ENCODE measurements at places on chromosomes 12 and 14. TPM values are rescaled to one million over a fixed set of nuclear protein-coding genes. Genes with fewer than 3 reads are reported as not detected.

The LRRC43 gene
- 5.2 TPM for total RNA-seq

The HCAR2 gene
- total RNA-seq, result not detected

GRCh38 chr14:70697701-70698100, 56.0 kb downstream of the TTC9 start:
- no peaks in the 10 kb centered on the region for H3K36me3 ChIP-seq
- H3K4me3 ChIP-seq, result no peak overlapping the region
- no peak overlapping the region for H3K27ac ChIP-seq
- no peaks in the 10 kb centered on the region for H3K27me3 ChIP-seq
- no peak for DNase-seq

DNA sequence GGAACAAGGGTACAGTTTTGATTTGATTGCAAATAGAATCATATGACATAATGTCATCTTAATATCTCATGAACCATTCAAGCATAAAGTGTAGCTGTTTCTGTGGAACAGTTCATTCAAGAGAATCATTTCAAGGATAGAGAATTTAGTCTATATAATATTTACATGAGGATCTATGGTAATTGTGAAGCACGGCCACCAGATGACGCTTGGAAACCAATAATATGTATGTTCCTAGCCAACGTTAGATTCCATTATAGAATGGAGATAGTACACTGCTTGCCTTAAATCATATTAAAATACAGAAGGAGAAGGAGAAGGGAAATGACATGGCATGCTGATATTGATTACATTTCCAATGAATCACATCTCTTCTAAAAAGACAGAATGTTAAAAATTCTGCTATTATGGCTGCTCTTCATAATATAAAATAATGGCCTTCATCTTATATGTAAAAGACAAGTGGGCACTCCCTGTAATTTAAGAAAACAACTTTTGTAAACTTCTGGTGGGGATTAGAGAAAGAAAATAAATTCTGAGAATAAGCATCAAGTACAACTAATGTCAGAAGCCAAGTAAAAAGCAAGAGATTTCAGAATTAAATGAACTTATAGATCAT, 351.0 kb downstream of the NAV3 start:
- no peaks in the 10 kb centered on the region for H3K27me3 ChIP-seq
- H3K27ac ChIP-seq, result no peak overlapping the region
- DNase-seq, result peak; percentile 36
- no peaks in the 10 kb centered on the region for H3K4me1 ChIP-seq
- H3K36me3 ChIP-seq, result no peaks in the 10 kb centered on the region
- H3K4me3 ChIP-seq, result no peak overlapping the region

- H3K27ac ChIP-seq, result no peak overlapping the region
- H3K36me3 ChIP-seq, result no peaks in the 10 kb centered on the region
- H3K4me1 ChIP-seq, result no peaks in the 10 kb centered on the region
These were observed 23.6 kb upstream of the USP44 start for GRCh38 chr12:95574799-95575452.

The PIWIL1 gene
- total RNA-seq, result not detected

GRCh38 chr12:72273499-72273837, 1.3 kb downstream of the TRHDE start:
- H3K4me3 ChIP-seq, result peak overlapping the region; percentile 44
- no peak for DNase-seq
- no peaks in the 10 kb centered on the region for H3K4me1 ChIP-seq
- H3K36me3 ChIP-seq, result no peaks in the 10 kb centered on the region
- H3K27ac ChIP-seq, result no peak overlapping the region
- H3K27me3 ChIP-seq, result peaks cover 79% of the 10 kb centered on the region

GRCh38 chr14:67762051-67762450, 54.3 kb downstream of the ZFYVE26 start:
- H3K27me3 ChIP-seq, result no peaks in the 10 kb centered on the region
- H3K4me3 ChIP-seq, result no peak overlapping the region
- no peak overlapping the region for H3K27ac ChIP-seq
- no peak for DNase-seq
- H3K4me1 ChIP-seq, result no peaks in the 10 kb centered on the region
- H3K36me3 ChIP-seq, result peaks cover 24% of the 10 kb centered on the region

- H3K27me3 ChIP-seq, result peaks cover 3% of the 10 kb centered on the region
- no peak overlapping the region for H3K27ac ChIP-seq
- H3K4me1 ChIP-seq, result peaks cover 5% of the 10 kb centered on the region
These were observed 50.7 kb upstream of the MAP1LC3B2 start for GRCh38 chr12:116508145-116509121.

DNA sequence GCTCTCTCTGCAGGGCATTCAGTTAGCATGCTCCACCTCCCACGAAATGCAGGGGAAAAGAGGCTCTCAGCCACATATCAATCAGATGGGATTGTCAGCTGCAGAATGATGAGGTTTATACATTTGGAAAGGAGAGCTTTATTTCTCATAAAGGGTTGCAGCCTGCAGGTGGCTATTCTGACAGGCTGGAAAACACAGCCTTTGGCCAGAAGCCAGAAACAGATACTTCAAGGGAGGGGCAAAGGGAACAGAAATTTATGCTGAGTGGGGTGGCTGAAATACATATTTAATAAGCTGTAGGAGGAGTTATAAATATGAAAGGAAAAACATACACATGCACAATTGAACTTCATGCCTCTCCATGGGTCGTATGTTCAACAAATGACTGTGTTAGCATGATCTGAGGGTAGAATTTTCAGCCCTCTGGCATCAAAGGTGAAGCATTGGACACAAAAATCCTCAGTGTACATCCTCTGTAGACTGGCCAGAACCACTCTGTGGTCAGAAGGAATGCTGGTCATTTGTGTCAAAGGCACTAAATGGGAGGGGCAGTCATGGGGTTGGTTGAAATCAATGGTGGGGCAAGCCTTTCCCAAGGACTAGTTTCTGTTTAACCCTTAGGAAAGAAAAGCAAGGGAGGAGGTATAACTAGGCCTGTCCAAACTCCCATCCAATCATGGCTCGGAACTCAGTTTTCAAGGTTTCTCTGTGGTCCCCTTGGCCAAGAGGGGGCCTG, 62.4 kb downstream of the TMX1 start:
- H3K4me1 ChIP-seq, result peaks cover 27% of the 10 kb centered on the region
- H3K27ac ChIP-seq, result no peak overlapping the region
- DNase-seq, result peak; percentile 47

GRCh38 chr12:3034067-3034750, 43.0 kb upstream of the TSPAN9 start:
- no peak overlapping the region for H3K4me3 ChIP-seq
- H3K27me3 ChIP-seq, result no peaks in the 10 kb centered on the region
- H3K36me3 ChIP-seq, result peaks cover 3% of the 10 kb centered on the region
- peaks cover 13% of the 10 kb centered on the region for H3K4me1 ChIP-seq
- peak; percentile 88 for DNase-seq
- peak overlapping the region; percentile 13 for H3K27ac ChIP-seq

The CELA1 gene
- total RNA-seq, result not detected

DNA sequence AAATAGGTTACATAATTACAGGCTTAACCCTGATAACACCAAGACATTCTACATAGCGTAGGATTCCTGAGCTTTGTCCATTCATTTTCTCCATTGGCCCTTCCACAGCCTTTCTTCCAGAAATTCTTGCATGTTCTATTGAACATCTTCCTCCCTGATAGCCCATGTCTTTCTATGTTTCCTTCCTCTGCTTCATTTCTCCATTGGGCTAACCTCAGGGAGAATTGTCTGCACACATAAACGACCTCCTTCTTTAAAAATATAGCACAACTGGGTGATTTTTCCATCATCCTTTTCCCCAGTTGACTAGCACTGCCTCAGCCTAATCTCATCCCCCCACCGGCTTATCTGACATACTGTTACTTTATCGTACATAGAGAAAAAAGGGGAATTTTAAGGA, 11.2 kb downstream of the DIO2 start:
- no peak overlapping the region for H3K27ac ChIP-seq
- H3K4me3 ChIP-seq, result no peak overlapping the region
- no peaks in the 10 kb centered on the region for H3K4me1 ChIP-seq
- H3K27me3 ChIP-seq, result no peaks in the 10 kb centered on the region

The SMIM41 gene
- total RNA-seq, result not detected

DNA sequence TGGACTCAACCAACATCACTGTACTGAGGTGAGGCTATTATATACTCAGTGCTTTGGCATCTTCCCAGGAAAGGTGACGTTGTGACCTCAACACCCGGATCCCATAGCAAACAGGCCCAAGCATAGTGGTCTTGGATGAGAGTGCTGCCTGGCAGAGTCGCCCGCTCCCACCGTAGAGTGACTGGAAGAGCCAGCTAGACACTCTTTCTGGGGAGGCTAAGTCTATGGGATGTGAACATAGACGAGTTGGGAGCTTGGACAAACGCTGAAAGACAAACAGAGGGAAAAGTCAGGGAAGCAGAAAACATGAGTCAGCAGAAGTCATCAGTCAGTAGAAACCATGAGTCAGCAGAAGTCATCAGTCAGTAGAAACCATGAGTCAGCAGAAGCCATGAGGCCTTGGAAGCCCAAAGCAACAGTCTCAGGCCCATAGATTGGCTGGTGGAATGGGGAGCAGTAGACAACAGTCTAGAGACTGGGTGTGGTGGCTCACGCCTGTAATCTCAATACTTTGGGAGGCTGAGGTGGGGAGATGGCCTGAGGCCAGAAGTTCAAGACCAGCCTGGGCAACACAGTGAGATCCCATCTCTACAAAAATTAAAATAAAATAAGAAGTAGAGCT, 66.4 kb upstream of the MAP1LC3B2 start:
- peak; percentile 62 for DNase-seq
- no peaks in the 10 kb centered on the region for H3K36me3 ChIP-seq
- H3K4me1 ChIP-seq, result no peaks in the 10 kb centered on the region
- H3K27me3 ChIP-seq, result no peaks in the 10 kb centered on the region
- H3K4me3 ChIP-seq, result no peak overlapping the region
- no peak overlapping the region for H3K27ac ChIP-seq

The SOS2 gene
- total RNA-seq, result 10.1 TPM

DNA sequence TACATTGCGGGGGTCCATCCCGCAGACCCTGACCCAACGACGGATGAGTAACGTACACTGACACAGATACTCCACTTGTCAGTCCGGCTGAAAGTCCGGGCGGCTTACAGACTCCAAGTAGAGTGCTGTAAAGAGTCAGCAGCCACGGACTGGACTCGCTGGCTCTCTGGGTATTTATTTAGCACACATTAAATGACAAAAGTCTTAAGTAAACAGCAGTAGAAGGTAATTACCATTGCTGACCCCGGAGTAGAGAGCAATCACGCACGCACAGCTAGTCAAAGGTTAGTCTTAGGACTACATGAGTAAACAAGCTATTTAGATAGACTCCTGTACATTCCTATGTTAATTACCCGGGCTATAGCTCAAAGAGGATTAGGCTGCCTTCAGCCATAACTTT, 780.9 kb downstream of the RPS29 start:
- H3K4me3 ChIP-seq, result no peak overlapping the region
- no peak for DNase-seq
- no peaks in the 10 kb centered on the region for H3K36me3 ChIP-seq
- H3K4me1 ChIP-seq, result no peaks in the 10 kb centered on the region
- H3K27ac ChIP-seq, result no peak overlapping the region

The EFS gene
- 20.5 TPM for total RNA-seq

DNA sequence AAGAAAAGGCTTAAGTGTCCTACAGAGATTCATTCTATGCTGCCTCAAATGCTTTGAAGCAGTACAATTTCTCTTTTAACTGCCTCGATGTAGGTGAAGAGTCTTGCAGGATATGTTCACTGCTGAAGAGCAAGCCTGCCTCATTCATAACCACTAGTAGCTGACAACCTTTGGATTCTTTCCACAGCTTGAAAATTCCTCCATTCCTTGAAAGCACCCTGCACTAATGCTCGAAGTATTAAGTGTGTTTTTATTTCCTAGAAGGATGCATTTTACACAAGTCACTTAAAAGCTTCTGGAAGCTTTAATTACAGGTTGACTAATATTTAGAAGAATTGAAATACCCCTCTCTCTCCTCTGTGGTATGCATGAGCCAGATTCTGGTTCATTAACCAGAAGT, 429.4 kb downstream of the DIO2 start:
- no peaks in the 10 kb centered on the region for H3K27me3 ChIP-seq
- DNase-seq, result no peak
- no peak overlapping the region for H3K27ac ChIP-seq
- H3K4me1 ChIP-seq, result peaks cover 6% of the 10 kb centered on the region

DNA sequence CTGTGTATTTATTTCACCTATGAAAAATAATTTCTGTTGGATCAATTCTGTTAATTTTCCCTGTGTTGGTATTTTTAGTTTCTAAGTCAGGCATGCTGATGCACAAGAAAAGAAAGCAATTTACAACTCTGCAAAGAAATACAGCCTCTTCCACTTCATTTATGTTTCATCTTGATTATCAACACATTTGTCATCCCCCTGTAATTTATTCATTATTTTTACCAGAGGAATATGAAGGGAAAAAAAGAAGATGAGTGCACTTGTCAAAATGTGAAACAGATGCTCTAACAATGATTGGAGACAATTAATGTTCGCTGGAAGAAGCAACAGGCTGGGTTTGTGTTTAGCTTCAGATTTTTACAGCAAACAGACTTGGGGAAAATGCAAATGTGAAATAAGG, 958.5 kb upstream of the SEL1L start:
- H3K36me3 ChIP-seq, result no peaks in the 10 kb centered on the region
- H3K4me1 ChIP-seq, result no peaks in the 10 kb centered on the region
- H3K27me3 ChIP-seq, result no peaks in the 10 kb centered on the region

DNA sequence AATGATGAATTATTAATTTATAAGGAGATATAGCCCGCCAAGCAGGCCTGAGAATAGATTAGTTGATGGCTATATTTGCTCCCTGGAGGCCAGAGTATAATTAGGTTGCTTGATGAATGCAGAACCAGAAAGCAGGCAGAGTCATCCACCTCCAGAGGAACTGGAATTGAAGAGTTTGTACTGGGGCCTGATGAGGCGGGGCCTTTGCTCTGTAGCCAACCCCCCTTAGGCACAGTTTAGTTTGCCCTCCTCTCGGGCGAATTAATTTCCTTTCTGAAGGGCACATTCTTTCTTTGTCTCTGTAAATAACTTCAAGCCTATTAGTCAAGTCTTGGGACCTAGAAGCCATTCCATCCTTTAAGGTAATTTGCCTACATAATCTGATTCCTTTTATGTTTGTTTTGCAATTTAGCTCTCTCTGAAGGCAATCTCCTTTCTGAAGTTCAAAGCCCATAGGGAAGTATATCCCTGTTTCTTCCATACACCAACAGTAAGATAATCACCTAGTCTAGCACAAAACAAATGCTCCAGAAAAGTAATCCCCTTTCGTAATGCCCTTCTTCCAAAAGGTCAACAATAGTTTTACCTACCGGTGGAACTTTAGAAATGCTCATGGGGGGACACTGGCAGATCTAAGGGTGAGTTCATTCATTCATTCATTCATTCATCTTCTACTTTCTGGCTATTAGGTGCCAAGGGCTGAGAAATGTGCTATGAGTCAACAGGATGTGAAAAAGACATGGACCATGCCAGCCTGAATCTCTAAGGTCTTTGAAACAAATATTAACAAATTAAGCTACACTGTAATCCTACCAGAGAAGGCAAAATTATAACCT, 84.8 kb upstream of the NUDT4 start:
- DNase-seq, result no peak
- H3K4me3 ChIP-seq, result no peak overlapping the region
- H3K27ac ChIP-seq, result peak overlapping the region; percentile 12
- no peaks in the 10 kb centered on the region for H3K27me3 ChIP-seq
- H3K4me1 ChIP-seq, result peaks cover 17% of the 10 kb centered on the region

DNA sequence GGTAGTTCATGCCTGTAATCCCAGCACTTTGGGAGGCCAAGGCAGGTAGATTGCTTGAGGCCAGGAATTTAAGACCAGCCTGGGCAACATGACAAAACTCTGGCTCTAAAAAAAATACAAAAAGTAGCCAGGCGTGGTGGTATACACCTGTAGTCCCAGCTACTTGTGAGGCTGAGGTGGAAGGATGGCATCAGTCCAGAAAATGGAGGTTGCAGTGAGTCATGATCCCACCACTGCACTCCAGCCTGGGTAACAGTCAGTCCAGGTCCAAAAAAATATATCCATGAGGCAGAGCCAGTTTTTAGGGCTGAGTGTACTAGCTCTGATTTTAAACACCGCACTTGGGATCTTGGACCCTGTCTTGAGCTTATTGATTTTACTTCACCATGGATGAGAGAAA, 30.6 kb upstream of the FICD start:
- H3K4me3 ChIP-seq, result no peak overlapping the region
- no peaks in the 10 kb centered on the region for H3K4me1 ChIP-seq
- H3K36me3 ChIP-seq, result no peaks in the 10 kb centered on the region
- DNase-seq, result no peak

All from cardiac muscle cell (in vitro differentiated cells and primary cell).